AG08395 (cell line): ENCODE measurements at places on chromosomes 7 and 10.

GRCh38 chr7:70506434-70506833 is 625.5 kb upstream of the GALNT17 start:
- no peak for DNase-seq

GRCh38 chr10:33196710-33197491 is 137.6 kb downstream of the NRP1 start:
- peak; percentile 8 for DNase-seq

DNA sequence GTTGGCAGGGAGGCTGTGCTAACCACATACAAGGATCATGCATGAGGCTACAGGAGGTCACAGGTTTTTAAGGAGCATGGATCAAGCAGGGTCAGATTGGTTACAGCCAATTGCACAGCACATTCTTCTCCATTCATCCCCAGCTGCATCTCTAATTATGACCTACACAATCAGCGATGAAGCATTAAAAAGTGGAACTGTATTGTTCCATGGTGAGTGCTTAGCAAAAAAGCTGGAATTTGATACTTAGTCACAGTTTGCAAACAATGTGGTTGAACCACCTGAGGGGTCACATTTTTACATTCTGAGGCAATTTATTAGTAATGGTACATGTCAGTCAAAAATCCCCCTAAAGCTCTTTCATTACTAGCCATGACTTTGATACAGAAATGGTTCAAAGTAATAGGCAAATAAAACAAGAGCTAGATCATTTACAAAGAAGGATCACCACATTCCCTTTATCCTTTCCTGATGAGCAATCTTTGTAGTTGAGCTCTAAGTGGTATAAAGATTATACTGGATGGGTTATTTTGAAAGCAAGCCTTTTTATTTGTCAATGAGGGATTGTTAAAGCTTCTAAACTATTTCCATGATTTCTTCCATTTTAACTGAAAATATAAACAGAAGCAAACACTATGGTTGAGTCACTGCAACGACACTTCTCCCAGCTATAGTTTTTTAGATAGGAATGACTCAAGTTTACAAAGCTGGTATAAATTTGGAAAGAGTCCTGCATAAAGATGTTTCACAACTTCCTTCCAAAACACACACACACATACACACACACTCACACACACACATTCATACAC is 217.8 kb upstream of the SEMA3A start:
- DNase-seq = peak; percentile 75

- DNase-seq = no peak
Measured at GRCh38 chr10:3655528-3655927, 129.5 kb downstream of the KLF6 start.

- DNase-seq = no peak
Measured at GRCh38 chr7:26535483-26536007, 243.9 kb downstream of the SNX10 start.

- peak; percentile 26 for DNase-seq
Measured at GRCh38 chr7:28793381-28794085, 164.6 kb downstream of the TRIL start.

GRCh38 chr7:149460493-149461277 is at the start of gene ZNF777:
ZNF777 (minus strand) TSS chr7:149461062; CDS start chr7:149456022, 5,040 bp downstream.
- DNase-seq = peak; percentile 95

GRCh38 chr10:24961582-24961981 is 9.2 kb upstream of the PRTFDC1 start:
- DNase-seq = no peak

GRCh38 chr10:127157506-127158200 is 38.7 kb downstream of the INSYN2A start:
- DNase-seq = peak; percentile 20

GRCh38 chr7:44981035-44981706 is 2.4 kb upstream of the MYO1G start:
- no peak for DNase-seq

- DNase-seq = no peak
Measured at GRCh38 chr7:50068850-50069551, 24.0 kb downstream of the ZPBP start.

GRCh38 chr10:69481305-69481704 is 30.0 kb downstream of the TSPAN15 start:
- DNase-seq = no peak

DNA sequence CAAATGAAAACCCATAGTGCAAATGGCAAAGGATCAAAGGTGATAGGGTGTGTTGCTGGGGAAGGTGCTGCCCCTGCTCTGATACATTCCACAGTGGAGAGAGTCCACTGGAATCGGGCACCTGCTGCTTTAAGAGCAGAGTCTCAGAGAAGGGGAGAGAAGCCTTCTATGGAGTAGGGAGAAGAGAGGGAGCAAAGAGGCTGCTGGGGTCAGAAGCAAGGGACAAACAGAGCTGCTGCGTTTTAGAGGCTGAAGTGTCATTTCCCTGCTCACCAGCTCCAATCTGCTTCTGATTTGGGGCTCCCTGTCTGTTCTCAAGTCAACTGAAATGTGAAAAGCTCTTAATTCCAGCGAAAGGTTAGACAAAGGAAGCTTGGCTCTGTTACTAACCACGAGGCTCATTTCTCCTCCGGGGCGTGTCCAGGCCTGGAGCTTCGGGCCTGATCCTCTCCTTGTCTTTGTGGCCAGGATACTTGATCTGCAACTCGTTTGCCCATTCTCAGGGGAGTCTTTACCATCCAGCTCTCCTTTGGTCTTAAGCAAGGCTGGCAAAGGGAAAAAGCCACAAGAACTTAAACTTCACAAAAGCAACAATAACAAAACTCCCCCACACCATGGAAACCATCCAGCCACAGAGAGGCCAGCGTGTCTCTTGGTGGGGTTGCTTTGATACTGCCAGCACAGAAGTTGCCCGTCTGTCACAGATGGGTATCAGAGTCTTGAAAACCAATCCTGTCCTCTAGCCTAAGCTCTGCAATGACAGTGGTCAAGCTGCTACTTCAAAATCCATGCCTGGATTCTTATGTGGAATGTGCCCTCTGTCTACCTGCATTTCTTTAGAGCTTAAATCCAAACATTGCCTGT is 692.6 kb downstream of the SUGCT start:
- DNase-seq = peak; percentile 65

- peak; percentile 86 for DNase-seq
Measured at GRCh38 chr7:157271991-157272324, 64.8 kb upstream of the DNAJB6 start.

DNA sequence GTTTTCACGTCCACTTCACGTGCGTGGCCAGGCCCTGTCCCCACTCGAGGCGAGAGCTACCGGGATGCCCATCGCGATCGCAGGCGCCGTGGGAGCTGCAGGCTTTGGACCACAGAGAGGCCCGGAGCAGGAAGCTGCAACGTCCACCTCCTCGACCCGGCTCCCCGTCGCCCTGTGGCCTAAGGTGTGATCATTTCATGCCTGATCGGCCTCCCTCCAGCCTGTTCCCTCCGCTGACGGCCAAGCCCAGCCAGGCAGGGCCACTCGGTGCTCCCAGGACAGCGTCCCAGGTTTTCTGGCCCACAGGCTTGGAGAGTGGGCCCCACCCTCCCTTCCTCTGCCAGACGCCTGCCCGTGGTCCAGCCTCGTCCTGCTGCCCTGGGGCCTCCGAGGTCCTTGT is 19.6 kb downstream of the KNDC1 start:
- no peak for DNase-seq

GRCh38 chr10:14564268-14564744 is 210.4 kb downstream of the FAM107B start:
- DNase-seq = no peak

DNA sequence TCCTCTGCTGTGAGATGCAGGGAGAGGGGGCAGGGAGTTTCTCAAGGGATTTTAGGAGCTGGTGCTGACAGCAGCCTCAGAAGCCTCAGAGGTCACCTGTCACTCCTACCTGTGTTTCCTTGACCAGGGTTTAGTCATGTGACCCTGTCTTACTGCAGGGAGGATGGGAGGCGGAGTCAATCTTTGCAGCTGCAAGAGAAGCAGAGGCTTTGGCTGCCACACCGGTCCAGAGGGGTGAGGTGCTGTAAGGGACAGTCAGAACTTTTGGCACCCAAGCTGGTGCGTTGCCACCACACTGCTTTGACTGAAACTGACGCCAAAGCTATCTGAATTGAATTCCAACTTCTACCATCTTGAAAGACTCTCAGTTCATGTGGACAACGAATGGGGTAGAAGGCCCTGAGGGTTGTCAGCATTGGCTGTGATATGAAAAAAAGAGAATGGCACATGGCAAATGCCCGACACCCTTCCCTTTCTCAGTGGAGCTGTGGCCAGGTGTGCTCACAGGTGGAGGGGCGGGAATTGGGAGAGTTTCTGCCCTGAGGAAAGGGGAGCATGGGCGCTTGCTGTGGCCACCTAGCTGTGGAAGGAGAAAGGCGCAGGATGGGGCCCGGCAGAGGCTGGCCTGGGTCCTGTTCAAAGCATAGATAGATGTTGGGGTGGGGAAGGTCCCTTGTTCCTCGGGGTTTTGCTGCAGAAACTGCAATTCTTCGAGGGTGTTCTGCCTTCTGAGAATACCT is 69.3 kb downstream of the ARHGAP22 start:
- DNase-seq = no peak

DNA sequence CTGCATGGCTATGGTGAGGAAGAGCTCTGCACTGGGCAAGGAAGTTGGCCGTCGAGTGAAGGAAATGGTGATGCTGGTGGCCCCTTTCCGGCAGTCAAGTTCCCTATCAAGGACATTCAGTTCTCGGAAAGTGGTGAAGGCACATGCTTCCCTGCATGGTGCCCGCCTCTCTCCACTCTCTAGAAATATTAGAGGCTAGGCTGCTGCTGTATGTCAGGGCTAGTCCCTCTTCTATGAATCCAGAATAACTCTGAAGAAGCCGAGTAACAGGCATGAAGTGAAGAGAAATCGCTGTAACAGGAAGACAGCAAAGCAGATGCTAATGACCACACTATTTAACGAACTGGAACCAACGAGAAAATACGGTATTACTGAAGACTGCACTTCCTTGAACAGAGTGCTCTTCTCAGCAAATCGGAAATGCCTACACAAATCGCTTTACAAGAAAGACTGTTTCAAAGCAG is 5.4 kb downstream of the IDI1 start:
- DNase-seq = no peak

- DNase-seq = no peak
Measured at GRCh38 chr7:1447112-1447511, 12.2 kb downstream of the MICALL2 start.

DNA sequence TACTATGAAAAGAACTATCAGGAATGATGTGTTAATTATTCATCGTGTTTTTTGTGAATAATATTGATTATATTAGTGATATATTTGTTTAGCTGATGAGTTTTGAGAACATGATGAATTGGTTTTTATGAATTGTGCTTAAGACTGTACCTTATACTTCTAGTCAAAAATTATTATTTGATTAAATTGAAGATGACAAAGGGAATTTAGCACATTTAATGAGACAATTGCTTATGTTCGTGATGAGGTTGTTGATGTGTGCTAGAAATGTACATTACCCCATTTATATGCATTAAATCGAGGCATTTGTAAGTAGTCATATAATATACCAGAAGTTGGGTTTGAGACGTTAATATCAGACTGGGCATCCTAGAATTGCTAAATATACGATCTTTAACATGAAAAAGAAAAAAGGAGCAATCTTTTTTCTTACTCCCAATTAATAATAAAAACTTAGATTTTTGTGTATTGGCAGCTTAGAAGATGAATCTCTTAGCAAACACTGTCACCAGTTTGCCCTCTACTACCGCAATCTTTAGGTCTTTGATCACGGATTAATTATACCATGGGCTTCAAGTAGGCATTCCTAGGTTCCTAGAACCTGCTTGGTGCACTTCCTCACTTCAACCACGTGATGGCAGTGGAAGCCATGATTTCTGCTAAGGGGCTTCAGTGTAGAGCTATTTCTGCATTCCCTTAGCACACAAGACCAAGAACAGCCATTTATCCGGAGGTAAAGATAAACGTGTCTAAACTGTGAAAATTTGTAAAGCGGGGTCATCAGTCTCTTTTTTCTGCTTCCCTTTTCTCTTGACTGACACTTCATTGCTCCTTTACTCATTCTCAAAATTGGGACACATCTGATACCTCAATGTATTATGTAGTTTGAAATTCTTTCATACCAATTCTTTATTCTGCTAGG is 1.6 kb downstream of the KLHDC10 start:
- DNase-seq = peak; percentile 75

DNA sequence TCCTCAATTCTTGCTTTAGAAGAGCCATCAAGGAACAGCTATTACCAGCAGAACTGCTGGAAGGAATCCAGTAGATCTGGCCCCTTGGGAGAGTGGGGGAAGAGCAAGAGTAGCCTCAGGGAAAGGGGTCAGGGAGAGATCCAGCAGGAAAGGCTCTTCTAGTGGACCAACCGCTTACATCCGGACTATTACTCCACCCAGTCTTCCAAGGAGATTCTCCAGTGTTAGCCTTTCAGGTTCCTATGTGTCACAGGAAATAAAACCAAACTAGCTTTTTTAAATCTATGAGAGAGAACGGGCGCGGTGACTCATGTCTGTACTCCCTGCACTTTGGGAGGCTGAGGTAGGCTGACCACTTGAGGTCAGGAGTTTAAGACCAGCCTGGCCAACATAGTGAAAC is 34.3 kb downstream of the TET1 start:
- DNase-seq = no peak

- no peak for DNase-seq
Measured at GRCh38 chr7:93350338-93350737, 118.2 kb downstream of the VPS50 start.

DNA sequence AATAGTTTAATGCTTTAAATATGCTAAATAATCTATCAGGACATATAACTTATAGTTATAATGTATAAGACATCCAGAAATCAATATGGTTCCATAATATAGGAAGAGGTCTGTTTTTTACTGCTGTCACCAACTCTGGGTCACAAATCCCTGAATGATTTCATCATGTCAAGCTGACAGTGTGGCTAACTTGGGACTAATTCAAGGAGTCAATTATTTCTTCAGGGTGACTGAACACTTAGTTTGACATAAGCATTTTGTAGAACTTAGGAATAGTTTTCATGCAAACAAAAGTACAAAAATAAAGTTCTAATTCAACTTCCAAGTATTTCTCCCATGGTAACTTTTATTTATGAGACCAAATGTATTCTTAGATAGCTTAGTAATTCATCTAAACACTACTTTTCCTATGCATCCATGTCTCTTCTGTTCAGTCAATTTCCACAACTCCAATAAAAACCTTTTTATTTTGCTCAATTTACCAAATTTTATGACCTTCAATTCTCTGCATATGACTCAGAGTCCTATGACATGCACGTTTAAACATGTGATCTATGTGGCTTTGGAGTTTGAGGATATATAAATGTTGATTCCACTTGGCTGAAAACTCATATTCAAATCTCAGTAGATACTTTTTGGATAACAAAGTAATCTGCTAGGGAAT is 40.3 kb upstream of the GNAT3 start:
- DNase-seq = peak; percentile 19

- no peak for DNase-seq
Measured at GRCh38 chr10:14322526-14323188, 8.1 kb downstream of the FRMD4A start.

- no peak for DNase-seq
Measured at GRCh38 chr7:42720012-42720411, 191.9 kb downstream of the C7orf25 start.

GRCh38 chr7:152895527-152895926 is 136.0 kb downstream of the ACTR3B start:
- no peak for DNase-seq
